Omental fat pad (tissue), 4 donors: ENCODE measurements at places on chromosomes 1 and 21.
A peak's percentile ranks its signal among the peaks of the same experiment; 100 is the strongest.

DNA sequence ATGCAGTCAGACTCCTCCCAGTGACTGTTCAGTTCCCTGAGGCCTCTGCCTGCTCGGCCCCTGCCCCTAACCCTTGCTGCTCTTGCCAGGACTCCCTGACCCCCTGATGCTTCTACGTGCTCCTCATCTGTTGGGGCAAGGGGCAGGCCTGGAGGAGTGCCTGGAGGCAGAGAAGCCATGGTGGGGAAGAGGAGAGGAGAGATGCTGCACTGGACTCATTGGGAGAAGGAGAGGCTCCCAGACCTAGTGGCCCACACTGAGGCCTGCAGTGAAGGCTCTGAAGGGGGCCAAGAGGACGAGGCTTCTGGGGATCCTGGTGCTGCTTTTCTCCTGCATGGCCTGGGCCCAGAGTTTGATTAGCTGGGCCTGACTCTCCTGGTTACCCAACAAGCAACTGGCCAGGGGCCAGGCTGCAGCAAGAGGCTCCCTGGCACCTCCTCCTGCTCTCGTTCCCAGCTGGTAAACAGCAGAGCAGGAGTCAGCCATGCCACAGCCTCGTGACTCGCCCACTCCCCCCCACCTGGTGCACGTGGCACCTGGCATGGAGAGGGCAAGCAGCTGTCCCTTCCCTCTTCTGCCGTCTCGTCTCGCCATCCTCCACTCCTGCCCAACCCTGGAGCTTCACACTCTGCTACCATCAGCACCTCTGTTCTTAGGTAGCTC is 847 bp upstream of the RORC start:
- peak; percentile 42 for DNase-seq

DNA sequence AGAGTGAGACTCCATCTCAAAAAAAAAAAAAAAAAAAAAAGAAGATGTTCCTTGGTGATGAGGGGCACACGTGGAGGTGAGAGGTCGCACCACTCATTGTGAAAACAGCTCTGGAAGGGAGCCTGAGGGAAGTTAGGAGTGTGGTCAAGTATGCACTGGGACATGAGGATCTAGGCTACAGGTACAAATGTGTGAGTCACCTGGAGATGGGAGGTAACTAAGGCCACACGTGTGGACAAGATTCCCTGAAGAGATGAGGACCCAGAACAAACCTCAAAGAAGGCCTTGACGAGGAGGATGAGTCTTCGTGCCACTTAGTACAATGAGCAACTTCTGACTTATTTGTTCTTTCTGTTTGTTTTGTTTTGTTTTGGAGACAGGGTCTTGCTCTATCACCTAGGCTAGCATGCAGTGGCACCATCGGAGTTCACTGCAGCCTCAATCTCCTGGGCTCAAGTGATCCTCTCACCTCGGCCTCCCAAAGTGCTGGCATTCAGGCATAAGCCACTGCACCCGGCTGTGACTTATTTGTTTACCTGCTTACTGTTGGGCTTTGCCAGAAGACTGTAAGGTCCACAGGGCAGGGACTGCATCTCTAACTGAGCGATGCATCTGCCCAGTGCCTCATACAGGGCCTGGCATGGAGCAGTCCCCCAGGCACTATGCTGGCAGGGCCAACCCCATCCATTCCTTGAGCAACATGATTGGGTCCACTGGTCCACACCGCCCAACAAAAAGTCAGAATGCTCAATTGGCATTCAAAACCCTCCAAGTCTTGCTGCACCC is 6.4 kb downstream of the ASAP3 start:
- DNase-seq, result no peak

GRCh38 chr1:181205901-181206300 is 117.4 kb downstream of the IER5 start:
- no peak for DNase-seq

- DNase-seq, result no peak
Measured at GRCh38 chr1:182118851-182119250, 57.3 kb upstream of the ZNF648 start.

DNA sequence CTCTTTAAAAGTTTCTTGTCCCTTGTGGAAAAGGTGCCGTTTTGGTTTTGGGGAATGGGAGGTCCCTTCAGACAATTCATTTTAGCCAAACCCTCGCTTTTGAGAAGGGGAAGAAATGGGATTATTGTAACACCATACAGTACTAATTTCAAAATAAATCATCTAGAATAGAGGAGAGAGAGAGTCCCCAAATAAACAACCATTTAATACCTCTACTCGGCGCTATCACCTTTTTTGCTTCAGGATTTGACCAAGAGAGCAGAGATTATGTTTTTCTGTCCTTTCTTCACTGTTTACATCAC is 770 bp upstream of the RC3H1 start:
- no peak for DNase-seq

DNA sequence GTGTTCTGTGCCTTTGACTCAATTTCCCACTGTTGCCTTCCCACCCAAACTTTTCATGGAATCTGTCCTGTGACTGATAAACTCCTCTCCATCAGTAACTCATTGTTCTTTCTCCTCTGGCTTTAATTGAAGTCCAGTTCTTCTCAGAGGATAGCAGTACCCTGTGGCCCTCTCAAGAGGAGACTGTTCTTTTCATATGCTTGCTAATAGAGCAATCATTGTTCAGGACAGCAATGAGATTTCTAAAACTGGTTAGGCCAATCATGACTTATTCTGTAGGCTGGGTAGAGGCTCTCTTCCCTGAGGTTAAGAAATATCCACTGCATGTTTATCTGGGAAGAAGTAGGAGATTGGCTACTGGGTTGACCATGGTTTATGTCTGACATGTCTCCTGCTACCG is 98.8 kb downstream of the CHD1L start:
- DNase-seq, result no peak

GRCh38 chr1:233738850-233739249 is 124.9 kb downstream of the KCNK1 start:
- no peak for DNase-seq

DNA sequence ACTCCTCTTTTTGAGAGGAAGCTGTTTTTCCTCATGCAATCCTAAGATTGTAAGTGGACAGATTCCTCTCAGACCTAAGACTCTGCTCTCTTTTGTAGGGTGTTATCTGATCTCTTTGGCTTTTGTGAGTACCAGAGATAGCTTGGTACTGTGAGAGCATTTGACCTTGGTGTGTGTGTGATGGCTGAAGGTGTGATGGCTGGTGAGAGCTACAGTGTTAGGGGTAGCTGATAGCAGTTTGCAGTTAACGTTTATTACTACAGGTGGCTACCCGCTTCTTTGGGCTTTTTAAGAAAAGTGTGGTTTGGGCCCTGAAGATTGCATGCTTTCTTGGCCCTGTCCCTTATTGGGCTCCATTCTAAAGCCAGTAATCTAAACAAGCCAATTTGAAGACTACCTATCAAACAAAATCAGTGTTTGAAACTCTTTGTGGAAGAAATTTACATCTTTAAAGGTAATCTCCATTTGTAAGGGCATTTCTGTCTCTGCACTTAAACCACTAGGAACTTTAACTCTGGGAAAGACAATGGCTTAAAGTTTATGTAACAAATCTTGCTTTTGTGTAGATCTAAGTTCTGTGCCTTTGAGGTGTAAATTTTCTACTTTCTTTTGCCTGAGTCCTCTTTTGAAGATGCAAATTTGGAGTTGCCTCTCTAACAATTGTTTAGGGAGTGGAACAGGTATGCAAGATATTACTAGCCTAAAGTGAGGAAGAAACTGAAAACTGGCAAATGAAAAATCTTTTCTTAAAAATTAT is 85.3 kb upstream of the SERBP1 start:
- no peak for DNase-seq

- no peak for DNase-seq
Measured at GRCh38 chr1:163315773-163316374, 5.9 kb upstream of the NUF2 start.

DNA sequence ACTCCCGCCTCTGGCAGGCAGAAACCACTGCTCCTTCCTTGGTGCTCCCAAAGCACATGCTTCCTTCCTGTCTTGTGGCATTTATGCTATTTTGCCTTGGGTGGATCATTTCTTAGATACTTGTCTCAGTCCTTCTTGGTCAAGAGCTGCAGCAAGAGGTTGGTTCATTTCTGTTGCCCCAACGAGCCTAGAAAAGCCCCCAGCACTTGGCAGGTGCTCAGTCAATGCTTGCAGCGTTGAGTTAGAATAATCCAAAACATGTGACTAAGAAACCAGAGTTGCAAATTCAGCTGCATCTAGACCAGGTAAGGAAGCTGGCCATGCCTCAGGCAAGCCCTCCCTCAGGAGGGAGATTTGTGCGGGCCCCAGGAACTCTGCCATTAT is 42.4 kb upstream of the TENT5C start:
- no peak for DNase-seq

GRCh38 chr1:212133319-212133718 is 97.8 kb downstream of the DTL start:
- no peak for DNase-seq

GRCh38 chr1:159000625-159001024 is 9.1 kb upstream of the IFI16 start:
- DNase-seq, result peak; percentile 86

- DNase-seq, result no peak
Measured at GRCh38 chr1:113859478-113860175, 11.9 kb downstream of the PTPN22 start.

- DNase-seq, result peak; percentile 90
Measured at GRCh38 chr1:161177112-161177935, at the start of gene B4GALT3. Gene B4GALT3 (minus strand): TSS chr1:161177507. CDS start chr1:161176060, 1,447 bp downstream.

GRCh38 chr1:30545365-30545764 is 178.0 kb downstream of the MATN1 start:
- DNase-seq, result no peak

DNA sequence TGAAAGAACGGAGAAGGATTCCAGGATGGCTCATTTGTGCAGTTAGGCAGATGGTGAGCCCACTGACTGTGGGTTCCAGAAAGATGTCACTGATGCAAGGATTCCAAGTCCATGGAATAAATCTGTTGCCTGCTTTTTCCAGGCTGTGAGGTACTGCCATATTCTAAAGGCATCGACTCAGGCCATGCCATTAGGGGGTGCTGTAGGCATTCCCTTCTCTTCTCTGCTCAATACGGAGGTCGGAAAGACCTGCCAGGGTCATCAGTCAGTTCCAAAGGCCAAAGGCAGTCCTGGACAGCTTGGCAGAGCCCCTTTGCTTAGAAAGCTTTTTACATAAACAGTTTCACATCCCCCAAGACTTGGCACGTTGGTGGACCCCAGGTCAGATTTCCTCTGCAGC is 31.7 kb upstream of the TMEM125 start:
- no peak for DNase-seq

- DNase-seq, result no peak
Measured at GRCh38 chr1:47621977-47622376, 184.1 kb downstream of the FOXD2 start.

DNA sequence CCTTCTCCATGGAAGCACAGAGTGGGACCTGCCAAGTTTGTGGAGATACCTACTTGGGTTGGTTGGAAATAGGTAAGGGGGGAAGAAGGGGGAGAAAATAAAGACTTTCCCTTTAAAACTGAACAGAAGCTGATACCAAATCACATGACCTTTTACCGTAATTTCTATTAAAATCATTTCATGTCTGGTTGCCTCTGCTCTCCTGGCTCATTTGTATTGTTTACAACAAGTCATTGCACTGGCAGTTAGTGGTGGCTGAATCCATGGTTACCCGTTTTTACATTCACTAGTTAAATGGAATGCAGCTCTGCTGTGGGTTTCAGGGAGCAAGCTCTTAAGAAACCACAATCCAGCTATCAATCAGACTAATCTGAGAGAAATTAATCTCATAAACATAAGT is 353.7 kb upstream of the ESRRG start:
- no peak for DNase-seq

GRCh38 chr21:19785941-19786340 is 1212.3 kb upstream of the NCAM2 start:
- DNase-seq, result no peak
